HS-27A (cell line): ENCODE measurements at places on chromosomes 5 and 9.
A peak's percentile ranks its signal among the peaks of the same experiment; 100 is the strongest.

DNA sequence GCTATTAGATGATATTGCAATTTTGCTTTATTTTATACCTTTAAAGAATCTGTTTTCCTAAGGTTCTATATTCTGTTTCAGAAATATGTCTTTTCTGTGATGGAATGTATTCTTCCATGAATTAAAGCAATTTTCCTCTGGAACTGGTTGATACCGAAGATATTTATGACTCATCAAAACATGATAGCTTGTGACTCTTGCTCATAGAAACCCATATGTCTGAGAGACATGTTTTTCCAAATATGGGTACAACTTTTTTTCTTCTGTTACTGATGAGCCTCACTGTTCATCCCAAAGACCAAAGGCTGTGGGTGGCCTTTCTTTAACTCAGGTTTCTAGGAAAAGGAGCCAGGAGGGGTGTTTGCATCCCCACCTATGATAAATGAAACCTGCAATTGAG, 126.1 kb upstream of the PAPPA start:
- DNase-seq: peak; percentile 52

DNA sequence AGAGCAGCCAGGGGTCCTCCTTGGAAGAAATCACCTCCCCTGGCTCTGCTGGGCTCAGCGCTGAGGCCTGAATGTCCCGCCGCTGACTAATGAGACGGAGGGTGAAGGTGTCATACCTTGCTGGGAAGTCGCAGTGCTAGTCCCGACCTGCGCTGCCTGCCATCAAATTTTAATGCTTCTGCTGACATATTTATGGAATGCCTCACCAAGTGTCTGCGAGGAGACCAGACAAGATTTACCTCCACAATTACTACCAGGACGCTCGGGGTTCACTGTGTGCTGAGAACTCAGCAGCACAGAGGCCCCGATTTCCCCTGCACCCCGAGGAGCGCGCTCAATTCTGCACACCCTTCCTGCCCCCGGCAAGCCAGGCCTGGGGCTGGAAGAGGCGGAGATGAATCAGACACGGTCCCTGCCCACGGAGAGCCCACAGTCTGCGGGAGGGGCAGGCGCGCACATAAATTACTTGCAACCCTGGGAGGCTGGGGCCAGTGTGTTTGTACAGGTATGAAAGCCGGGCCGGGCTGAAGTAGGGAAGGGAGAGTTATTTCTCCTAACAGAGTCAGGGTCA, 175.2 kb downstream of the PAX5 start:
- no peak for DNase-seq

- no peak for DNase-seq
These were observed 1238.0 kb upstream of the NUDT12 start for GRCh38 chr5:104800440-104801048.

- no peak for DNase-seq
These were observed 23.9 kb downstream of the PTPN3 start for GRCh38 chr9:109474170-109474569.

GRCh38 chr5:15450473-15450872, 49.5 kb upstream of the FBXL7 start:
- no peak for DNase-seq

DNA sequence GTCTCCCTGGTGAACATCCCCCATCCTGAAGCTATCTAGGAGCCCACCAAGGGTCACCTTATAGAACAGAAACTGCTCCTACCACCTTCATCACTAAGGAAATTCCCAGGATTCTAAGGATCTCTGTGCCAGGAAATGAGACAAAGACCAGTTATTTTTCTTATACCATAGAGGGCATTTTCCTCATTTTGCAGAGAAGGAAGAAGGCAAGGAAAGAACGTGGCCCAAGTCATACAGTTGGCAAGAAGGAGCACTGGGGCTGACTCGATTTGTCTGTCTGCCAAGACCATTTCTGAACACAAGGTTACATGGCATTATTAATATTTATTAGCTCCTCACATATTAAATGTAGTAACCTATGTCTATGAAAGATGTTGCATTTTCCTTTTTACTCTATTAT, 49.6 kb upstream of the TNFSF15 start:
- no peak for DNase-seq

GRCh38 chr9:126595982-126596381, 17.7 kb upstream of the LMX1B start:
- no peak for DNase-seq

DNA sequence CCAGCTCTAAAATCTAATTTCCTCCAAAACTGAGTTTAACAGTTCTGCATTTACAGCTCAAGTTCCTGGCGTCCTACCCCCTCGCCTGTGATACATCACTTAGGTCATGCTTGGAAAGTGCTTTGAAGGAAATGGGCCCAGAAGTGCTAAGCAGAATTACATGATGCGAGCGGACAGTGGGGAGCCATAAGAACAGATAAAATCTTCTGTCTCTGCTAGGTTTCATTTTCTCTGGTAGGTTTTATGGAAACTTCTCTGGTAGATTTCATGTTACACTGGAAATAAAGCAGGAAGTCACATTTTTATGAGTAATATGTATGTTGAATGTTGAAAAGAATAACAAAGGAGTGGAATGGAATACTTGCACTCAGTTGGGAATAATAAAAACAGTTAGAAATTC, 138.3 kb downstream of the ZDHHC21 start:
- no peak for DNase-seq

DNA sequence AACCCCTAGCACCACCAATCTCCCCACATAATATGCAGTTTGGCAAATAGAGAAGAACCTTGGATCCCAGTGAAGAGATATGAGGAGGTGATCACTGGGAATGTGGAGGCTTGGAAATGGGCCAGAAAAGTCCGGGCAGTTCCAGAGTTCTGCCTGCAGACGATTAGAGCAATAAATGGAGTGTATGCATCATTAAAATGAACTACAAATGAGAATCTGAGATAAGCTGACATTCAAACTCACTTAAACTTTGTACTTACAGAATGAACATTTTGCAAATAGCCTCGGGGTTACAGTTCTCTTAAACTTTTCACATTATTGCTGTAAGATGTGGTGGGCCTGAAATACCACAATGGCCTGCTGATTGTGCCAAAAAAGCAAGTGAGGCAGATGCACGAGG, 23.0 kb upstream of the LHFPL2 start:
- no peak for DNase-seq

DNA sequence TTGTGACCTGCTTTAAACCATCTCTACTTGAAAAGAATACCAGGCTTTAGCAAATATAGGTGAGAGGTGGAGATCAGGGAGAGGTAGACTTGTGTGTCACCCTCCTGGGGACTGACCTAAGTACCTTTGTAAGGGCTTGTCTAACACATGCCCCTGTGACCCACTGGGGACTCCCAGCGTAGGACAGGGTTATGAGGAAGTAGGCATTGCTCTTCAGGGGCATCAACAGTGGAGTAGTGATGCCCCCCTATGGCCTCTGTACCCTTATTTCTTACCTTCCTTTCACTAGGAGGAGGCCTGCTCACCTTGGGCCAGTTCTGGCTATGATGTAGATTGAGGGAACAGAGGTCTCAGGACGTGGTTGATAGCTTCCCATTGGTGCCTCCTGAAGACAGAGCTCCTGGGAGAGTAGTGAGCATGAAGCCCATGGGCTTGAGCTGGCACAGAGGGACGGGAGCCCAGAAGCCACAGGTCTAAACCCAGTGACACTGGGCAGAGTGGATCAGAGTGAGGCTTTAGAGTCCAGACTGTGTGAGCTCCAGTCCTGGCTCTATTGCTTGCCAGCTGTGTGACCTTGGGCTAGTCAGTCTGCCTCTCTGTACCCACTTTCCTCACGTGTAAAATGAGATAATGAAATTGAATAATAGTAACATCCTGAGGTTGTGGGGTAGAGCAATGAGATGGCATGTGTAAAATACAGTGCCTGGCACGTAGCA, 191.7 kb downstream of the AOPEP start:
- no peak for DNase-seq

GRCh38 chr9:129005336-129005997, 22.7 kb downstream of the SH3GLB2 start:
- no peak for DNase-seq

- DNase-seq: no peak
These were observed 20.0 kb downstream of the NTNG2 start for GRCh38 chr9:132181796-132182313.

- no peak for DNase-seq
These were observed 42.1 kb upstream of the ZNF462 start for GRCh38 chr9:106820866-106821265.
